ENCODE measurements at places on chromosomes 11 and 22. TPM values are rescaled to one million over a fixed set of nuclear protein-coding genes. Genes with fewer than 3 reads are reported as not detected.

- peak; percentile 13 for DNase-seq
Observed at GRCh38 chr11:36215693-36216060, 73.5 kb downstream of the COMMD9 start.

- no peak for DNase-seq
Observed at GRCh38 chr22:40237788-40238424, 60.2 kb downstream of the TNRC6B start.

DNA sequence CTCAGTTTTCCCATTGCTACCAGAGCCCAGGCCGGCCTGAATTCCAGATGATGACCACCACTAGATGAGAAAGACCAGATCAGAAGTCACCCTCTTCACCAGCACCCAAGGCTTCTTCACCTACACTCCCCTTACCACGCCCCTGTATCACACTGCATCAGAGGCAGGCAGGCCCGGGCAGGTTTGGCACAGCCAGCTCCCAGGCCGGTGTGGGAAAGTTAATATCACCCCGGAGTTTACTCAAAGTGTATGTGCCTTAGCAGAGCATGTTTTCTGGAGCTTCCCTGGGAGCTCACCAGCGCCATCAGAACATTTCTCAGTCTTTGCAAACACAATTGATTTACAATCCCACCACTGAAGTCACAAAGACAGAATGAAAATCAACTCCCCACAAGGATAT, 47.5 kb upstream of the POU2AF1 start:
- no peak for DNase-seq

- no peak for DNase-seq
Observed at GRCh38 chr11:24145411-24145810, 351.4 kb upstream of the LUZP2 start.

DNA sequence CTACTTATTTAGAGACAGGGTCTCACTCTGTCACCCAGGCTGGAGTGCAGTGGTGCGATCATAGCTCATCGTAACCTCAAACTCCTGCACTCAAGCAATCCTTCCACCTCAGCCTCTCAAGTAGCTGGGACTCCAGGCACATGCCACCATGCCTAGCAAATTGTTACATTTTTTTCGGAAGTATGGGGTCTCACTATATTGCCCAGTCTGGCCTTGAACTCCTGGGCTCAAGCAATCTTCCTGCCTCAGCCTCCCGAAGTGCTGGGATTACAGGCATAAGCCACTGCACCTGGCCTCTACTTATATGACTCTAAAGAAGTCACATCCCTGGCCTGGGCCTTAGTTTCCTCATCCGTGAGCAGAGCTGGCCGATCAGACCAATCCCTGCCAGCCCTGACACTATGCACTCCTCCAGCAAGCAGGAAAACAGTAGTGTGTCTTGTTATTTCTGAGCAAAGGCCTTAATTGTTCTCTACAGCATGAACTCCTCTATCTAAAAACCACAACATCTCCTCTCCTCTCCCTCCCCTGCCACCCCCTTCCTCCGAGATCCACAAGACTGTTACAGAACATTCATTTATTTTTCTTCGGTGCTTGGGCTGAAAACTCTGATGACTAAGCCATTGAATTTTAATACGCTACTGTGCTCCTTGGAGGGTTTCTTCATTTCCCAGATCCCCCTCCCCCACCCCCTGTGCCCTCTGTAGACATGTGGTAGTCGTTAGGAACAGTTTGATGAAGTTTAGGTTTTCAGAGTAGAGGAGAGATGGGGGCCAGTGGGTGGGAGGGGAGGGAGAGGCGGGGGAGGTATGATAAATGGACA, 91.5 kb downstream of the ABTB2 start:
- peak; percentile 98 for DNase-seq

DNA sequence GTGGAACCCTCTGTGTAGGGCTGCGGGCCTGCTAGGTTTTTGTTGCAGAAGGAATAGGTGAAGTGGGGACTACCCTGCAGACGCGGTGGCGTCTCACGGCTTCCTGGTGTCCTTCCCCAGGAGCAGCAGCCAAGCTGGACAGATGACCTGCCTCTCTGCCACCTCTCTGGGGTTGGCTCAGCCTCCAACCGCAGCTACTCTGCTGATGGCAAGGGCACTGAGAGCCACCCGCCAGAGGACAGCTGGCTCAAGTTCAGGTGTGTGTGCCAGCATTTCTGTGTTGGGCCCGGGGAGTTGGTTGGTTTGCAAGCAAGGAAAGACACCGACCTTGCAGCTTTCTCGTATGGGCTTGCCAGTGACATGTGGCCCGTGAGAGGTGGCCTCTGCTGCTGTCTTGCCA, 15.3 kb downstream of the TAB1 start:
- no peak for DNase-seq

DNA sequence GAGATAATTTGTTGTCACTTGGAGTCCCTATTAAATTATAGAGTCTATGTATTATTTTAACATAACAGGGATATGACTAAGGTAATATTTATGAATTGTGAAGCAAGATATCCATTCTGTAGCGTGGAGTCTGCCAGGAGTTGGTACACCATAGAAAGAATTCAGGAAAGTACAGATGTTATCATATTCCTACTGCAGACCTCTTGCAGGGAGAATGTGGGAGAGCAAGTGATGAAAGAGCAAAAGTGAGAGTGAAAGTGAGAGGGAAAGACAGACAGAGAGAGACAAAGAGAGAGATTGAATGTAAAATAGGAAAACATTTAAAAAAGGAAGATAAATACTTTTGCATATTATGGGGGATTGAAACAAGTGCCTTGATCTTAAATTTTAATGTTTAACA, 468.8 kb downstream of the CNTN5 start:
- DNase-seq, result no peak

DNA sequence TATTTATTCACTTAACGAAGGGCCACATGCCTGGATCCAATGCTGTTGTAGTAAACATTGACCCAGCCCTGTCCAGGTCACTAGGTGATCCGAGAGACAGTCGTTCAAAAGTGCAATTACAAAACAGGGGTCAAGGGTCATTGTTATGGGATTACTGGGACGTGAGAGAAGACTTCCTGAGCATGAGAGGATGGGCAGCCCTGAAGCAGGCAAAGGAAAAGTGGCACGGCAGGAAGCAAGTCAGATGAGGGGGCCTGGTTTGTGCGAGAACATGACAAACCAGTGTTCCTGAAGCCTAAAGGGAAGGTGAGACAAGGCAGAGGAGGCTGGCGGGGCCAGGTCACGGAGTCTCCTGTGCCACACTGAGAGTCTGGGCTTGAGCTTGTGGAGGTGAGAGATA, 15.8 kb upstream of the MMP20 start:
- peak; percentile 63 for DNase-seq

GRCh38 chr11:120688163-120688562, 176.6 kb downstream of the GRIK4 start:
- DNase-seq, result no peak

DNA sequence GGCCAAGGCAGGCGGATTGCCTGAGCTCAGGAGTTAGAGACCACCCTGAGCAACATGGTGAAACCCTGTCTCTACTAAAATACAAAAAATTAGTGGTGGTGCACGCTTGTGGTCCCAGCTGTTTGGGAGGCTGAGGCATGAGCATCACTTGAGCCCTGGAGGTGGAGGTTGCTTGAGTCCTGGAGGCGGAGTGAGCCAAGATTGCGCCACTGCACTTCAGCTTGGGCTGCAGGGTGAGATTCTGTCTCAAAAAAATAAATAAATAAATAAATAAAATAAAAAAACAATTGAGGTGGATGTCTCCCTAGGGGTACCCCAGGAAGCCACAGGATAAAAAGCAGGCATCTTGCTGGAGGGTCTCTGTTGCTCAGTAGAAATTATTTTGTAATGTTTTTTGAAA, 14.1 kb downstream of the PTPRJ start:
- DNase-seq, result no peak

DNA sequence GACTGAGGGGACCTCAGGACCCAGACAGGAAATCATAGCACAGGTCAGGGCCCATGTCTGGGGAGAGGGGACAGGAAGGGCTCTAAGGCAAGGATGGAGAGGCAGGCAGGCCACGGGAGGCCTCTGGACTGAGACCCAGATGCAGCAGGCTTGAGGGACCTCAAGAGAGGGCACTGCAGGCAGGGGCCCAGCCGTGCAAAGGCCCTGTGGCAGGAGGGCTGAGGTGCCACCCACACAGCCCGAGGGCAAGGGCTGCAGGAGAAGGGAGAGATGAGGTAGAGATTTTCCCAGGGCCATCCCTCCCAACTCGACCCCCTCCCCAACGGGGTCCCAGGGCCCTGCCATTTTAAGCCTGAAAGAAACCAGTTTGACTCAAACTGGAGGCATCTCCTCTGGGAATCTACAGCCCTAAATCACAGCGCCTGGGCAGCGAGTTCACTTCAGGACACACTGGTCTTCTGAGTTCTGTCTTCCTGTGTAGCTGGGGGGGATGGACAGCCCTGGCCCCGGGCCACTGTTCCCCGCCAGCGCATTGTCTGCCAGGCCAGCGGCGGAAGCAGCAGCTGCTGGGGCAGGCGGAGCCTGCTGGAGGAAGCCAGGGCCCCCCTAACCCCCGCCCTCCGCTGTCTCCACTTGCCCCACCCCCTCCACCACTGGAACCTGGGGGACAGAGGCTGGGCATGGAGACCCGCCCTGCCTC, 20.3 kb upstream of the WNT7B start:
- DNase-seq, result peak; percentile 85

DNA sequence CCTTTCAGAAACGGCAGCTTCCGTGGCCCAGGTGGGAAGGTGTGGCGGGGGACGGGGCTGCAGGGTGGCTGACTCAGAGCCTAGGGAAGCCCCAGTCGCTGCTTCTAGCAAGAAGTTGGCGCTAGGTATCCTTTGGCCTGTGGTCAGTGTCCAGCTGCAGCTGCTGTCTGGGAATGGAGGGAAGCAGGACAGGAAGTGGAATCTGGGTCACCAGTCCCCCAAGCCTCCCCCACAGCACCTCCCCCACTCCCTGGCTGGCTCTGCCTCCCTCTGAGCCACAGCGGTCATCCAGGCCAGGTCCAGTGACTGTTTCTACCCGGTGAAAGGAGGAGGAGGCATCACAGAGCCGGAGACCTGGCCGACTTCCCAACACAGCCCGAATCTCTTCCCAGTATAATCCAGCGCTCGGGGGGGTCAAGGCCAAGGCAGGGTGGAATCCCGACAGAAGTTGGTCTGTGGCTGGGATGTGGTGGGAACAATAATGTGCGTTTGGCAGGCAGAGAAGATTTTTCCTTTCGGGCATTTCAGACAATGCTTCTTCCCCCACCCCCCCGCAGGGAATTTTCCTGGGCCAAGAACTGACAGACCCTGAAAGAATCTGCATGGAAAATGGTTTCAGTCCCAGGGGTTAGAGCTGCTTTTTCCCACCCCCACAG, 45.1 kb downstream of the C11orf96 start:
- DNase-seq, result peak; percentile 85

DNA sequence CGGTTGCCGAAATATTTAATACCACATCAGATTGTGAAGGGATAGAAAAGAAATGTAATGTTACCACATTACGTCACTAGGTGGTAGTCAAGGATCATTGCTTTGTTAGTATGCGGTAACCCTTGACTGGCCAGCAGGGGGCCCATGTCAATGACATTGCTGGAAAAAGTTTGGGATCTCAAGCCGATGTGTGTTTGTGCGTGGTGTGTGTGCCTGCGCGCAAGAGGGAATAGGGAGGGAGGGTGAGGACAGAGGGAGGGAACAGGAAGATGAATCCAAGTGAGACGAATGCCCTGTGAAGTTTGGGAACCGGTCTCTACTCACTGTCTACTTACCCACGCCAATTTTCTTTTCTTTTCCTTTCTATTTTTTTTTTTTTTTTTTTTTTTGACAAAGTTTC, 10.7 kb upstream of the MRGPRX2 start:
- peak; percentile 70 for DNase-seq

GRCh38 chr11:90332415-90332814, 109.6 kb upstream of the CHORDC1 start:
- DNase-seq, result peak; percentile 8

GRCh38 chr11:108617055-108617454, 23.5 kb upstream of the EXPH5 start:
- DNase-seq, result no peak

GRCh38 chr22:26568207-26568706, 21.7 kb downstream of the TPST2 start:
- peak; percentile 94 for DNase-seq

- no peak for DNase-seq
Observed at GRCh38 chr11:118643142-118643994, 36.0 kb downstream of the PHLDB1 start.

DNA sequence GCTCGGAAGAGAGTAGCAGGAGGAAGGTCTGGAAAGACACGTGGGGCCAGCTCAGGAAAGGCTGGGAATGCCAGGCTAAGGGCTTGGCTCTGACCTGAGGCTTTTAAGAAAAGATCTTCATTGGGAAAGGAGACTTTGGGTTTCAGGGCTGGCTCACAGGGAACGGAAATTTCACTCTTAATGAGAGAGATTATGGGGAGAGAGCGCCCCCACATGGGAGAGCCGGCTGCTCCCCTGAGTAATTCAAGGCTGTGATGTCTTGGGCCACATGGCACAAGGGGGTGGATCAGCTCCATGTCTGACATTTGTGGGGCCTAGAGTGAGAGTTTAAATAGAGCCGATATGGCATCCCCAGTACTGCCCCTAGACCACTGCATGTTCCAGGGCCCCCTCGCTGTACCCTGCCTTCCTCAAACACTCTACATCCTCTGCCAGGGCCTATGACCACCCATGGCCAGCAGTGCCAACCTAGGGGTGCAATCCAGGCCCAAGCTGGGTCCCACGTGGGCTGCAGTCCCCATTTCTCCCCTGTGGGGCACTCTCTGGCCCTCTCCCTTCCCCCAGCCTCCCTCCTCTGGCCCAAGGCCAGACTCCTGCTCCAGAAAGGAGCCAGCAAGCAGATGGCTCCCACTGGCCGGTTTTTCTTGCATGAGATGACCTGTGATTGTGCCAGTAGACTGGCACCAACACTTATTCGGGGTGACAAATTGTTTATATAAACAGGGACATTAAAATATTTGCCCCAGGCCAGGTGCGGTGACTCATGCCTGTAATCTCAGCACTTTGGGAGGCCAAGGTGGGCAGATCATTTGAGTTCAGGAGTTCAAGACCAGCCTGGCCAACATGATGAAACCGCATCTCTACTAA, 75.2 kb downstream of the ISX start:
- no peak for DNase-seq

DNA sequence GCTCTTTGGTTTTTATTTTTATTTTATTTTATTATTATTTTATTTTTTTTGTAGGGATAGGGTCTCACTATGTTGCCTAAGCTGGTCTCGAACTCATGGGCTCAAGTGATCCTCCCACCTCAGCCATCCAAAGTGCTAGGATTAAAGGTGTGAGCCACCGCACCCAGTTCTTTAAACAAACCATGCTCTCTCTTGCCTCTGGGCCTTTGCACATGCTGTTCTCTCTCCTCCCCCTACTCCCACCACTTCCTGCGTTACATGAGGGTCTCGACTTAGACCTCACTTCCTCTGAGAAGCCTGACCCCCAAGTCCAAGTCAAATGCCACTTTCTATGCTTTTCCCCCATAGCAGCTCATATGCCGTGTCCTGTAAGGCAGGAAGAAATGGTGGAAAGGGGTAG, 15.2 kb upstream of the TCF20 start:
- DNase-seq, result no peak

REXO2 gene
- 170 TPM for total RNA-seq

KRTAP5-2 gene
- total RNA-seq, result not detected

C11orf65 gene
- total RNA-seq, result not detected

GLB1L3 gene
- total RNA-seq, result not detected

OR56A1 gene
- total RNA-seq, result not detected

OR5AS1 gene
- not detected for total RNA-seq

ESAM gene
- 0.50 TPM for total RNA-seq

SPON1 gene
- 2.9 TPM for total RNA-seq

CD6 gene
- not detected for total RNA-seq

CNTF gene
- total RNA-seq, result 1.6 TPM

IFT27 gene
- total RNA-seq, result 10.3 TPM

SMC1B gene
- not detected for total RNA-seq

OR51D1 gene
- total RNA-seq, result not detected

ISX gene
- not detected for total RNA-seq

All from renal cortical epithelial cell (primary cell).